ENCODE measurements at places on chromosomes 7 and 10. TPM values are rescaled to one million over a fixed set of nuclear protein-coding genes. Genes with fewer than 3 reads are reported as not detected.

The PCBD1 gene
- 30.6 TPM for total RNA-seq

The HABP2 gene
- not detected for total RNA-seq

The PLXDC2 gene
- 2.1 TPM for total RNA-seq

The TSPAN12 gene
- 2.0 TPM for total RNA-seq

The NEURL1 gene
- under 0.01 TPM for total RNA-seq

The CLDN3 gene
- total RNA-seq: not detected

The PLCE1 gene
- 1.3 TPM for total RNA-seq

Data from smooth muscle cell of the coronary artery (primary cell).